ENCODE measurements at places on chromosomes 2 and 18.

DNA sequence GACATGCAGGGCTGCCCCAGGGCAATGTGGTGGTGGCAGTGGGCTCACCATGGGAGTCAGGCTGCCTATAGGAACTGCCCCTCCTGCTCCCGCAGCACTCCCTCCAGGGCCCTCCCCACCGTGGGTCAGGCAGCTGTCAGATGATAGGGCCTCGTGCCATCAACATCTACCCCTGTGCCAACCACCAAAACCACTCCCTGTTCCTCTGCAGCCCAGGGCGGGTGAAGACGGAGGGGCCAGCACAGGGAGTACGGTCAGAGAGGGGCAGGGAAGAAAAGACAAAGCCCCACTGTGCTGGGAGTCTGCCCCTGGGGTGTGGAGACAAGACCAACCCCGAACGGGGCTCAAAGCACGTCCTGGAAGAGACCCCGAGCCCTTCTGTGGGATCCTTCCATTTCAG, 97.4 kb downstream of the TNS1 start:
- no peak for DNase-seq

DNA sequence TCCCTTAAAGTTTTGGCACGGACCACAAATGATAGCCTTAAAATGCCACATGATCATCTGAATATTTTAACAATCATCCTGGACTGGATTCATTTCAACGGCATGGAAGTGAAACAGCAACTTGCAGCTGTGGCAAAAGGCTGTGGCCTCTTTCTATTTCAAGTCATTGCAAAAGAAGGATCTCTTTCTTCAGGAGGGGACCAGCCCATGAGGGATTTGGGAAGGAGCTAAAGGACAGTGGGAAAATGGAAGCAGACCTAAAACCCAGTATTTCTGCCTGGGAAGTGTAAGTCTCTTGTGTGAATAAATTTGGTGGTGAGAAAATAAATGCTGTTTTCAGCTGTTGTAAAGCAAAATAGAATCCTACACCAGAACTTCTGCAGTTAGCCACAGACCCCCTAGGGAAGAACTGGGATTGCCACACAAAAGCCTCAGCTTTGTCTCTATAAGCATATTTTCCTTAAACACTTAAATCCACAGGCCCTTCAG, 107.3 kb upstream of the ZFP36L2 start:
- no peak for DNase-seq

GRCh38 chr2:70826696-70827350, 6.4 kb upstream of the CLEC4F start:
- no peak for DNase-seq

DNA sequence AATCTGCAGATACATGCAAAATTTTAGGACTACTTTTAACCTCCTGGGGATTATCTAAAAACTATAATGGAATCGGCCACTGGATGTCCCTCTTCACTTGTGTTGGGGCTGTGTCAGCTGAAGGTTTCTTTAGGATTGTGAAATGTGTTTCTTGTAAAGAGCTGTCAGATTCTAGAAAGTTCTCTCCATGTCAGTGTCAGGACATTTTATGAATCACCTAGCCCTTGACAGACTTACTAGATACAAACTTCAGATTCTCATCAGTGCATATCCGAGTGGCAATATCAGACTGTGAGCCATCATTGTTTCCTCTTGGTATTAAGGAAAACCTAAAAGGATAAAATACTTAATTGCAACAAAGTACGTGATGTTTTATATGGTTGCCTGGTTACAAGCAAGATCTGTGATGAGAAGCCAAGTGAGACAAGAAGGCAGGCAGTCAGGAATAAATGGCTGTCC, 107.3 kb downstream of the CPS1 start:
- DNase-seq, result no peak

GRCh38 chr2:177771191-177771590, 301.4 kb downstream of the PDE11A start:
- no peak for DNase-seq

DNA sequence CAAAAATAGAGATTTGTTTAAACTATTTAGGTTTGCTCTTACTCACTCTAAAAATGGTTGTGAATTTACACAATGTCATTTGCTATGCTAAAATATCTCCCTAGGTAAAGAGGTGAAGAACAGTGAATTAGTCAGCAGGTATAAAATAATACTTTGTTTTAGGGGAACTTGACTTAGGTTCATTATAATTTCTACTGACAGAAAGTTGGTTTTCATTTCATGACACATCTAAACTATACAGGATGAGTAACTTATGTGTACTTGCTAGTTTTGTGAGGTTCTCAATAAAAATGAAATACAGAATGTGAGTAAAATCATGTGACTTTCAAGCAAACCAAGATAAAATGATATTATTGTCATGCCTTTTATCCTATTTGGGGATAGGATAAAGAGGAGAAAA, 66.0 kb downstream of the DIS3L2 start:
- no peak for DNase-seq

- DNase-seq, result no peak
Observed at GRCh38 chr2:72082021-72082601, 65.6 kb downstream of the CYP26B1 start.

- DNase-seq, result no peak
Observed at GRCh38 chr2:63866009-63866709, 24.5 kb downstream of the UGP2 start.

- no peak for DNase-seq
Observed at GRCh38 chr18:78517328-78517727, 462.3 kb upstream of the SALL3 start.

GRCh38 chr2:127061375-127062273, 45.3 kb downstream of the BIN1 start:
- DNase-seq, result no peak

- peak; percentile 90 for DNase-seq
Observed at GRCh38 chr2:176106581-176107539, at the start of gene HOXD11. Gene HOXD11, plus strand, starts transcription at chr2:176107280. Its CDS starts 76 bp downstream, at chr2:176107356.

DNA sequence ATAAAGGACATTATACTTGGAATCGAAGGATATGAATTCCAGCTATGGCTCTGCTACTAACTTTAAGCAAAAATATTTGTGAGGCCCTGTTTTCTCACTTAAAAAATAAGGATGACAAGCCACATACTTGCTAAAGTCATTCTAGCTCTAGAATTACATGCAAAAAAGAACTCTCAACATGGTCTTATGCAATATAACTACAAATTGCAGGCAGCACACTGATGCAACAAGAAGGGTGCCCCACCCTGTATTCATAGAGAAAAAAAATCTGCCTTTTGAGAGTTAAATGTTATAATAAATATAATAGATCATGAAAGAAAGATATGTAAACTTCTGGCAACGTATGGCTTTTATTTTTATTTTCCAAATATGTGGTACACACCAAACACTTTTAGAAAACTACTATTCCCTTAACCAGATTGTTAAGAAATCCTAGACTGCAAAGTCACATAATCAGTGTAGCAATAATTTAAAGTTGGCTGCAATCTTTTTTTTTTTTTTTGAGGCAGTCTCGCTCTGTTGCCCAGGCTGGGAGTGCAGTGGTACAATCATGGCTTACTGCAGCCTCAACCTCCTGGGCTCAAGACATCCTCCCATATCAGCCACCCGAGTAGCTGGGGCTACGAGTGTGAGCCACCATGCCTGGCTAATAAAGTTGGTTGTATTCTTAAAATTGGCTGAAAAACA, 40.2 kb upstream of the WDSUB1 start:
- no peak for DNase-seq

GRCh38 chr2:197121255-197121654, 189.3 kb downstream of the ANKRD44 start:
- no peak for DNase-seq

- no peak for DNase-seq
Observed at GRCh38 chr18:69021211-69021805, 223.4 kb downstream of the CCDC102B start.

All from H54 (cell line).